Uterus (tissue), 4 donors: ENCODE measurements at places on chromosomes 1 and 21. TPM values are rescaled to one million over a fixed set of nuclear protein-coding genes. Genes with fewer than 3 reads are reported as not detected.

Gene SGIP1
- 23.0 TPM for total RNA-seq

Gene PFDN2
- 23.5 TPM for total RNA-seq

Gene SH2D2A
- not detected for total RNA-seq

Gene SPATA21
- total RNA-seq: not detected

Gene KRTAP7-1
- total RNA-seq: not detected

Gene TUFT1
- total RNA-seq: 4.4 TPM
